ENCODE measurements at places on chromosomes 11 and 22.

- DNase-seq, result no peak
Observed at GRCh38 chr11:119531056-119531455, 108.1 kb upstream of the THY1 start.

- DNase-seq, result no peak
Observed at GRCh38 chr11:46290011-46290410, 12.5 kb downstream of the CREB3L1 start.

GRCh38 chr22:44213489-44214043, 32.8 kb downstream of the PARVG start:
- DNase-seq, result no peak

GRCh38 chr11:126157326-126158030, 54.0 kb downstream of the RPUSD4 start:
- DNase-seq, result no peak

DNA sequence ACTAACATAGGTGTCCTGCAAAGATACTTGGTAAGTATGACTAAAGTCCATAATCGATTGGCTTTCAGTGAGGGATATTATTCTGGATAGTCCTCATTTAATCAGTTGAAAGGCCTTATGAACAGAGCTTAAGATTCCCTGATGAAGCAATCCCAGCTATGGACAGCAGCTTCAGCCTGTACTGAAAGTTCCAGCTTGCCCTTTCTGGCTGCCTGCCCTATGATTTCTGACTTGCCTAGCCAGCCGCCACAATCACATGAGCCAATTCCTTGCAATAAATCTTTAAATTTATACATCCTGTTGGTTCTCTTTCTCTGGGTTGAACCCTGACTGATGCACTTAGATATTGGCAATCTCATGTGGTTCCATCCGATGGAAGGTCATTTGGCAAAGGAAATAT, 759.0 kb upstream of the API5 start:
- DNase-seq, result no peak

- DNase-seq, result no peak
Observed at GRCh38 chr11:7032692-7033091, 12.4 kb downstream of the NLRP14 start.

GRCh38 chr11:12460466-12460865, 83.1 kb downstream of the PARVA start:
- no peak for DNase-seq

DNA sequence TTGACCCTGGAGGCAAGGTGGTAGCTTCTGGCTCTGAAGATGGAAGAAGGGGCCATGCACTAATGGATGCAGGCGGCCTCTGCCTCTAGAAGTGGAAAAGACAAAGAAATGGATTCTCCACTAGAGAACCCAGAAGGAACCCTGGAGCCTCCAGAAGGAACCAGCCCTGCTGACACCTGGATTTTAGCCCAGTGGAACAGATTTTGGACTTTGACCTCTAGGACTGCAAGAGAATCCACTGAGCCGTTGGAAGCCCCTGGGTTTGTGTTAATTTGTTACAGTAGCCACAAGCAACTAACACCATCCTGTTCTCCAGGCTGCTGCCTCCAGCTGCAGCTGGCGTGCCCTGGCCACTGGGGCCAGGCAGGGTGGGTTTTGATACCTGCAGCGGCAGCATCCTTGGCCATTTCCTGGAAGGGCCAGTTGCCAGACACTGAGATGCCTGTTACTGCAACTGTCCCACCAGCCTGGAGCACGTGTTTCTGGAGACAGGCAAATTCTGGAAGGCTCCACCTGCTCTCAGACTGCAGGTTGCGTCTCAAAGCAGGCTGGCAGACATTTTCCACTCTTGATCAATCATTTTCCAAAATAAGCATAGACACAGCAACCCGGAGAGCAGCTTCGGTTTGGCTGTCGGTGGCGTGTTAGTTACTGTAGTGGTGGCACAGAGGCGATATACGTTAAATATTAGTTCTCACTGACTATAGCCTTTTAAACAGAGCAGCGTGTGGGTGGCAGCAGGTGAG, 76.8 kb upstream of the PARVG start:
- DNase-seq, result no peak

DNA sequence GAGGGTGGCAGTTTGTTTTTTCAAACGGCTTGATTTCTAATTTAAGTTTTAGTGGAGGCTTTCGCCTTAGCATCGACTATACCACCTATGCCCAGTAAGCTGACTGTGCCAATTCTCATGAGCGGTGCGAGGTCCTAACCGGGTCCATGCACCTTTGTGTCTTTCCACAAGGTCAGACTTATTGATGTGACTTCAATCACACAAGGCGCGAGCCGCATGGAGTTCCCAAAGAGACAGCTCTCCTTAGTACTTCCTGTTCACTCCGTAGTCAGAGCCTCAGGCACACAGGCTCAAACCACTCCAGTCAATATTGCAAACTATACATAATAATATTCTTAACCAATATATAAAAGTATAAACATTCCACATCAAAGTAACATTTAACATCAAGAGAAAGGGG, 18.2 kb downstream of the ST14 start:
- DNase-seq, result no peak

DNA sequence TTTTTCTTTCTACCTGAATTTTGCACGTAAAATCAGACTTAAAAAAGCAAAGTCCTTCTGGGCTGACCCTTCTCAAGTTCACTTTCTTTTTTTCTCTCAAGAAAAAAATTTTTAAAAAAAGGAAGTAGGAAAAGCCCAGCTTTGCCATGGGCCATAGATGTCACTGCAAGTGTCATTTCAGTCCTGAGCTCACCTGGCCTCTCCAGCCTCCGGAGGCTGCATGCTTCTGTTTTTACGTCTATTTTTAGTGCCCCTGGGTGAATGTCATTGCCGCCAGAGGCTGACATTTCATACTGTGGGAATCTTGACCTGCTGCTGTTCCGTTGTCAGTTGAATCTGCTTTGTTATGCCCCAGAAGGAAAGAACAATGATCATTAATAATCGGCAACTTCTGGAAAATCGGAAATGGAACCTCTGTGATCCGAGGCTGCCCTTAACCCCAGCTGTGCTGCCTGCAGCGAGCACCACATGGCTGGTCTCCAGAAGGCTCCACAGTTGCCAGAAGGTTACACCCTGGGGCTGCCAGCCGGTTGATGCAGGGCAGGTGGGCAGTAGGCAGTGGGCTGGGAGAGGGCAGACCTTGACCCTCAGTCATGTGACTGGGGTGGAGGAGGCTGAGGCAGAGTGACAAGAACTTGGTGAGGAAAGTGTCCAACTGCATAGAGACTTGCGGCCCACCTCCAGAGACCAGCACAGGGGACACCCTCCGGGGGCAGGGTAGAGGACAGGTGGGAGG, 16.7 kb upstream of the MYEOV start:
- DNase-seq, result no peak

DNA sequence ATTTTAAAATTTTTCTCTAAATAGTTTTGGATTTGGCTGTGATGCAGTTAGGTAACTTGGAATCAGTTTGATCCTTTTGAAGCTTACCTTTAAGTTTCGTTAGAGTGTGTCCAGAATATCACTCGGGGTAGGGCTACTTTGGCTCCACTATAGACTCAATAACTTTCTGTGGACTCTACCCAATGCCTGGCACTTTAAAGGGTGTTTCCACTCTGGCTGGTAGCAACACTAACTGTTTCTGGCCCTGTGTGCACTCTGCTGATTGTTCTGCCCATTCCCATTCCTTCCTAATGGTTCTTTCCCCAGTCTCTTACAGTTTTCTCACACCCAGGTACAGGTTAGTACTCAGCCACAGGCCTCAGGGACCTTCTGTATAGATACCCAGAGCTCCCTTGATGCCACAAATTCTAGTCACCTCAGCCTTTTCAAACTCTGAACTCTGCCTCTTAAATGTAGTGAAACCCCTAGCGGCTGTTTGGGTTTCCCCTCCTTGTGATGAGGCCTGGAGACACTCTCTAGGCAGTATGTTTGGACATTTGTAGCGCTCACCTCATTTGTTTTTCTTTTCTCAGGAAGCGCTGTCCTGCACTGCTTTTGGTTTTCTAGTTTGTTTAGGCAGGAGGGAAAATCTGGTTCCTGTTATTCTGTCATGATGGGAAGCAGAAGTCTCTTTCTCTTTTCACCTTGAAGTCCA, 16.8 kb downstream of the CUL5 start:
- DNase-seq, result no peak

GRCh38 chr11:93410441-93410840, 79.9 kb downstream of the DEUP1 start:
- no peak for DNase-seq

GRCh38 chr22:43136255-43136654, 6.9 kb downstream of the MCAT start:
- peak; percentile 18 for DNase-seq

- DNase-seq, result no peak
Observed at GRCh38 chr11:68312117-68312779, at the start of gene LRP5. LRP5 (plus strand) TSS chr11:68312591; CDS start chr11:68312715, 124 bp downstream.

DNA sequence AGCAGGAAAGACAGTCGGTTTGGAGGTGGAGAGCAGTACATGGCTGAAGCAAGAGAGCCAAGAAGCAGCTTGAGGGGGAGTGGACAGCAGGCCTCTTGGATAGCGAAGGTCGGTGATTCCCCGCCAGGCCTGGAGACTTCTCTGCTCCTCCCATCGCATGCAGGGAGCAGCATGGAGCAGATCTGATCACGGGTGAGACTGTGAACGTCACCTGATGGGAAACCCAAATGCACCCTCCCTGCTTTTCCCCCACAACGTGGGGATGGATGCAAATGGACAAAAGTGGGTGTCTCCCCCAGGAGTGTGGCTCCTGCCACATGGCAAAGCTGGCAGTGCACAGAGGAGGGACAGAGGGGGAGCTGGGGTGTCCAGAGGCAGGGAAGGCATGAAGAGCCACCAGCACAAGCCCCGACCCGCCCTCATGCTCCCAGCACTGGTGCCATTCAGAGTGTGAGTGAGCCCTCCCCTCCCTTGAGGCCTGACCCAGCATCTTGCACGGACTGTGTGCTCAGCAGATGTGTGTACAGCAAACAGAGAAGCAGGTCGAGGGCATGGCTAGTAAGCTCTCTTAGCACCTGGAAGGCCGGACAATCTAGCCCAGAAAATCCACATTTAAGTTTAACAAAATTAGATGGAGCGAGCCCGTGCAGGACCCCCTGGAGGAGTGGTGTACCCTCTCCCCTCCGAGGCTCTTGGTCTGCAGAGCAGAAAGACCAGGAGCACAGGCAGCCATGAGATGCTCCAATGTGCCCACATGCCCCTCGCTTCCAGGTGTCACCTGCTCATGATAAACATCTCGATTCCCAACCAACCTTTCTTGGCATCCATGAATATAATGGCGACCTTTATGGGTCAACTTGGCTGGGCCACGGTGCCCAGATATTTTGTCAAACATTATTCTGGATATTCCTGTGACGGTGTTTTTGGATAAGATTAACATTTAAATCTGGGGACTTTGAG, 661.7 kb downstream of the TBC1D22A start:
- DNase-seq, result no peak

- DNase-seq, result no peak
Observed at GRCh38 chr22:48581796-48582469, 1245.7 kb downstream of the BRD1 start.

DNA sequence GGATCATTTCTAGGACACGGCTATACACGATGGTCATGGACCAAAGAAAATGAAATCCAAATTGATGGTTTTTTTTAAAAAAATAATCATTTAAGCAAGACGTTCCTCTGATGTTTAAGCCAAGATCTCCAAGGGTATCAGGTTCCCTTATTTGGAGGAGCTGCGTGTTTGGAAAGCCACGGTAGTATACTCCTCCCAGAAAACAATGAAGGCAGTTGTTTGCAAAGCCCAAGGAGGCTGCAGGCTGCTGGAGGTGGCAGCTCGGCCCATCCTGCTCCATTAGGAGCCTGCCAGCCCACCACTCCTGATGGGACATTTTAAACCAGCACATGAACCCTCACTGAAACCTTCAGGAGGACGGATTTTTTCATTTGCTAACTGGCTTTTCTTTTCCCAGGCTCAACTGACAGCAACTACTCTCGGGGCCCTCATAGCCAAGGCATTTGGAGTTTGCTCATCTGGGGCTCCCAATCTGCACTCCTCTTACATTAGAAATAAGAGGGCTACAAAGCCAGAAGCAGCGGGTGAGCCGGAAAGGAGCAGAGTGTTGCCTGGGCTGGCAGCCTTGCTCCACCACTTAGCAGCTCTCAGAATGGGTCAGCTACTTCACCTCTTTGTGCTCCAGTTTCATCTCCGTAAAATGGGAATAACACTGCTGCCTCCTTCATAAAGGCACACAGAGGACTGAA, 58.4 kb downstream of the ABTB2 start:
- DNase-seq, result no peak

- DNase-seq, result no peak
Observed at GRCh38 chr11:59199546-59200422, 12.9 kb downstream of the MPEG1 start.

Data from stimulated activated CD4-positive, alpha-beta T cell treated with anti-CD3 and anti-CD28 coated beads, Interleukin-2, amount 100 ng/mL, for 4 hours (primary cell).